ENCODE measurements at places on chromosomes 4 and X. TPM values are rescaled to one million over a fixed set of nuclear protein-coding genes. Genes with fewer than 3 reads are reported as not detected.

COL4A5 gene
- polyA plus RNA-seq: 26.6 TPM

CCNB3 gene
- polyA plus RNA-seq: 0.09 TPM

RS1 gene
- polyA plus RNA-seq: not detected

TCEAL7 gene
- 15.4 TPM for polyA plus RNA-seq

SLC4A4 gene
- polyA plus RNA-seq: 5.6 TPM

SERPINA7 gene
- not detected for polyA plus RNA-seq

KIF4A gene
- 10.0 TPM for polyA plus RNA-seq

TMPRSS11A gene
- polyA plus RNA-seq: not detected

CCDC160 gene
- not detected for polyA plus RNA-seq

DNA sequence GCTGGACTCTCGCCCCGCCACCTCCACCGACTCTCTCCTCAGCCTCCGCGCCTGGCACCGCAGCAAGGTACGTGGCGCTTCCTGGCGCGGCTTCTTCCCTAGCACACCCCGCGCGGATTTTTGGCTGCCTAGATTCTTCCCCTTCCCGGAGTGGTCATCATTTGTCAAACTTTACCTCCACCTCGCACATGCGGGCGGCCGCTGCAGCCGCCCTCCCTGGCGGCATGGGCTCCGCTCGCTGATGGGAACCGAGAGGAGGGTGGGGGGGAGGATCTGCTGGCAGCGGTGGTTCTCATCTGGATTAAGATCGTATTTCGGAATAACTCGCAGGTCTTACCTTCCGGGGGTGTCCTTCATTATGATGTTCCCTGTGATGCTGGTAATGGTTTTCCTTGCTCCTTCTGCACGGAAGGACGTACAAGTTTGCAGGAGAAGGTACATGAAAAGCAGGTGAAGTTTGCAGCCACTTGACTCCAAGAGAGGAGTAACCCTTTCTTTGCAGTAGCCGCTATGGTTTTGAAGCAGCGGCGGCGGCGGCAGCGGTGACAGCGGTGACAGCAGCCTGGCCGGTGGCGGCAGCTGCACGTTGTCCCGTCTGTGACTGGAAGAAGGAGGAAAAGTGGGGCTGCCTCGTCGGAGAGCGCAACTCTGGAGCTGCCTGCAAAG, 2183.9 kb upstream of the TENM3 start:
- DNase-seq: no peak

DNA sequence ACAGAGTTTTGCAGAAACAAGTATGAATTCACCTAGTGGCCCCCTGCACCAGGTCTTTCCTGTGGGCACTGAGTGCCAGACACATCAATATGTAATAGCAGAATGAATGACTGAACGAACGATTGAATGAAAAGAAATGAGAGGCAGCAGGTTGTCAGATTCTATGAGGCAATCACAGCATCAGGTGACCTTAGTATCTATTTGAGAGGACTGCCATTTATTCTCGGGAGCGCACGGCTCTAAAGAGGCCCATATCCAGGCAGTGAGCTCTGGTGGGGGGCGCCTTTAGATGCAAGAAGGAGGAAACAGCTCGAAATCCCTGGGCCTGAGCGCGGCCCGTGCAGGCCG, 528 bp upstream of the SLC25A4 start:
- no peak for DNase-seq

DNA sequence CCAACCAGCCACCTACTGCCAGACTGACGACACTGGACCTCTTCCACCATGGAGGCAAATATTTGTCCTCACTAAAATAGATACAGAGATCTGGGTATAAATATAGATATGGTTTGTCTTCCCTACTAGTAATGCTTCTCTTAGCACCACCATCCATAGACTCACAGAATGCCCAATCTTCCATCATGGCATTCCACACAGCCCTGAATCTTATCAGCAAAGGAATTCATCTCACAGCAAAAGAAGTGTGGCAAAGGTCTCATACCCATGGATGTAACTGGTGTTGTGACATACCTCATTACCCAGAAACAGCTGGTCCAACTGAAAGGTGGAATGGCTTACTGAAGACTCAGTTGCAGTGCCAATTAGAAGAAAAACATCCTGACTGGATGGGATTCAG, 47.2 kb upstream of the HS6ST2 start:
- DNase-seq: no peak

GRCh38 chr4:119246177-119246733, 33.7 kb downstream of the USP53 start:
- no peak for DNase-seq

GRCh38 chr4:156109943-156110900, 156.6 kb upstream of the CTSO start:
- peak; percentile 8 for DNase-seq

DNA sequence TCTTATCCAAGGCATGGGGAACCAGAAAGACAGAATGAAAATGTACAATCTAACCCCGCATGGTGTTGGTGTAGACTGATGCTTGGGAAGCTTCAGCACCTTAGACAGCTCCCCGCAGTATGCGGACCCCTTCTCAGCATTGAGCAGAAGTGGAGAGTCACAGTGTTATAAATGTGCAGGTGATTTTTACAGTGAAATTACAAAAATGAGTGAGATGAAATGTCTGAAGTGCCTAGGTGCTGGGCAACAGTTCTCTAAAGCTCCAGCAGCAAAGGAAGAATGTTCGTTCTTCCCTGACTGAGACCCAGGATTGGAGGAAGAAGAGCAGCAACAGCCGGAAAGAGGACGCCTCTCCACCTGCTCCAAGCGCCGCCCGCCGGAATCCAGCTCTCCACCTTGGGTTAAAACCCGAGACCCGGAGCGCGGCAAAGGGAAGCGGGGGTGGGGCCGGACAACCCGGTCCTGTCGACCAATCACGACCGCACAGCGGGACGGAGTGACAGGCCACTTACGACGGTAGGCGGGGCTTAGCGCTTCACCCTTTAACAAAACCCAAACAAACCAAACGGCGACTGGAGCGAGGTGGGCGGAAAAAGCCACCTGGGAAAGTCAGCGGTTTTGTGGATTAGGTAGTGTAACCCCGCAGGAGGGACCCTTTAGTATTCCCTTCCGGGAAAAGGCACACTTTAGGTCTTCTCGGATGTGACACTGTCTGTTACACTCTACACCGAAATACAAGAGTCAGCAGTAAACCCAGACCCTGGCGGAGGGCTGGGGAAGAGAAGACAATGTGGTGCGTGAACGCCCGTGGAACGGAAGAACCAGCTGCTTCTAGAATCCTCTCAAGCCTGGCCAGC, at the start of gene GLRA3:
TSS of gene GLRA3 (minus strand) at position 403 of the 857 bp plus-strand sequence. CDS start 436 bp downstream, outside the sequence.
- no peak for DNase-seq

DNA sequence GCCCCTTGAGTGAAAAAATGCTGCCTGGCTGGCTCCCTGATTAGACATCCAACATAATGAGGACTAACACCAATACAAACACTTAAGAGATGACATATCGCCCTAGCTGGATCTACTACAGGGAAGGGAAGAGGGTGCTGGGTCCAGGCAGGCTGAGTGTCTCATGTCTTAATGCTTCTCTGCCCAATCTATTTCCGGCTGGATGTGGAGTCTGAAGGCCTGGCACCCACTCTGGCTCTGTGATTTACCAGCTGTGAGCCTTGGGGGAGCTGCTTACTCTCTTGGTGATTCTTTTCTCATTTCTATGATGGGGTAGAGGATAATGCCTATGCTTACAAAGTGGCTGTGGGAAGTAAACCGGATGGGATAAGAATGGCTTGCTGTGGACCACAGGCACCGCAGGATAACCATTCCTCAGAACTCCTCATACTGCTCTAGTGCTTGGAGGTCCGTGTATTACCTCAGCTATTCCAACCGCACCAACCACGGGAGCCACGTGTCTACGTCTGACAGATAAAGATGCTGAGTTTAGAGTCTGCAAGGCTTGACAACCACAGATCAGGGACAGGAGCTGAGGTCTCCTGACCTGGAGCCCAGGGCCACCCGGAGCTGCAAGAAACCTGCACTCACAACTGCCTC, 161.7 kb downstream of the AFAP1 start:
- DNase-seq: no peak

GRCh38 chrX:45164021-45164621, 36.6 kb downstream of the DIPK2B start:
- no peak for DNase-seq

DNA sequence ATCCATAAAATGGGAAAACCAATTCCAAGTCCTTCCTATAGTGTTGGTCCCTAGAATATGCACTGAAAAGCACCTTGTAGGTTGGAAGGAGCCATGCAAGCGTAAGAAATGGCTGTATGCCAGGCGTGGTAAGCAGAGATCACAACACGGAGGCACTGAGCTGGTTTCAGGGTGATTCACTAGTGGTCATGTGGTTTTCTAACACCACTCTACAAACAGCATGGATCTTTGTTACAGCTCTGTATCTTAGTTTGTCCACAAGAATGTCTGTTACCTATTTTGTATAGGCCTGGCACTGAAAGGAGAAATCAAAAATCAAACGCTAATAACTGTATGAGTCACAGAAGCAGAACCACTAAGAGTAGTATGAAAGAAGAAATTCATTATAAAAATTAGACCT, 71.9 kb downstream of the MAGEB17 start:
- peak; percentile 88 for DNase-seq

- DNase-seq: no peak
Observed at GRCh38 chr4:153808175-153808574, 19.3 kb upstream of the SFRP2 start.

- peak; percentile 83 for DNase-seq
Observed at GRCh38 chr4:86032476-86033022, 327.3 kb downstream of the MAPK10 start.

- DNase-seq: no peak
Observed at GRCh38 chr4:4610672-4611071, 68.8 kb upstream of the STX18 start.

DNA sequence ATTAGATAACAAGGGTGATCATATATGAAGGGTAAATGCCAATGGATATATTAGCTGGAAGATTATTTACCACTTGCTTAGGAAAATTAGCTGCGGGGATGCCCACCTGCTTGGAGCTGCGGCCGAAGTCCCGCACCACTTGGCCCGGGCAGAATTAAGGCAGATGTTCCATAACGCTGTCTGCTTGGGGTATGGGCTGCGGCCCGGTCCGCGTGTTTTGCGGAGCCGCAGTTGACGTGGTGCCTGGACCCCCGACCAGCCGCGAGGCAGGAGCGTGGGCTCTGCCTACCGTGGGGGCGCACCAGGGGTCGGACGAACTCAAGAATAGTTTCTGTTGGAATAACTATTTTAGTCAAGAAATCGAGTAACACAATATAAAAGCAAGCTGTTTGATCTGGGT, 235.2 kb downstream of the CPXCR1 start:
- no peak for DNase-seq

- no peak for DNase-seq
Observed at GRCh38 chr4:105189855-105190650, 43.4 kb downstream of the TET2 start.

- no peak for DNase-seq
Observed at GRCh38 chrX:20217906-20218305, 48.8 kb downstream of the RPS6KA3 start.

- DNase-seq: no peak
Observed at GRCh38 chrX:132373610-132374009, 115.2 kb downstream of the MBNL3 start.

- DNase-seq: no peak
Observed at GRCh38 chrX:123173833-123174232, 10.2 kb upstream of the GRIA3 start.

GRCh38 chr4:174604198-174604597, 81.9 kb upstream of the HPGD start:
- peak; percentile 10 for DNase-seq

DNA sequence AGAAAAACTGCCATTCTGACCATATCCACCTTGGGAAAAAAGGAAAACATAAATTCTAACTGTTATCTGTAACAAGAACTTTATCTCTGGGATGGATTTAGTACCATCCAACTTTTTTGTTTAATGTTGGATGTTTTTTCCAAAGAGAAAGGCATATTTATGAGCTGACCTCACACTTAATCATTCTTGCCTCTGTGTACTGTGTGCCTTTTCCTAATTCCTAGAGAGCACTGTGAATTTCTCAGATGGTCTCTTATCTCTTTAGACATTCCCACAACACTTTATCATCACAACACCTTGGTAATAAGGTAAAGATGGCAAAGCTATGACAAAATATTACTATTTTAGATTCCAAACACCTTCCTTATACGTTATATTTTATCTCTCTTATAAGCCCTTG, 126.2 kb downstream of the COL4A6 start:
- peak; percentile 36 for DNase-seq

DNA sequence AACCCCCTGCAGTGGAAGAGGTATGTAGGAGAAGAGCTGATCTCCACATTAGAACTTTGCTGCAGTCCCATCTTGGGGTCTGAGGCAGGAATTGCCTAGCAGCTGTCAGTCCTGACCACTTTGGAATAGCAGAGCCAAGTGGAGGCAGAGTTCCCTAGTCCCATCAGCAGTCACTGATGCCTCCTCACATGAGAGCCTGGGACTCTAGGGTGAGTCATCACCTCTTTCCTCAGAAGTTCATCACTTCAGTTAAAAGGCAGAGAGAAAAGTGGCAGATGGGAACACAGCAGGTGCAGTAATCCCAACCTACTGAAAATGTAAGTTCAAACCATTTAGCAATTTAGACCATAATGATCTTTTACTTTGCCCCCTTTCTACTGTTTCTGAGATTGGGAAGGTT, 73.9 kb upstream of the MED14 start:
- peak; percentile 49 for DNase-seq

DNA sequence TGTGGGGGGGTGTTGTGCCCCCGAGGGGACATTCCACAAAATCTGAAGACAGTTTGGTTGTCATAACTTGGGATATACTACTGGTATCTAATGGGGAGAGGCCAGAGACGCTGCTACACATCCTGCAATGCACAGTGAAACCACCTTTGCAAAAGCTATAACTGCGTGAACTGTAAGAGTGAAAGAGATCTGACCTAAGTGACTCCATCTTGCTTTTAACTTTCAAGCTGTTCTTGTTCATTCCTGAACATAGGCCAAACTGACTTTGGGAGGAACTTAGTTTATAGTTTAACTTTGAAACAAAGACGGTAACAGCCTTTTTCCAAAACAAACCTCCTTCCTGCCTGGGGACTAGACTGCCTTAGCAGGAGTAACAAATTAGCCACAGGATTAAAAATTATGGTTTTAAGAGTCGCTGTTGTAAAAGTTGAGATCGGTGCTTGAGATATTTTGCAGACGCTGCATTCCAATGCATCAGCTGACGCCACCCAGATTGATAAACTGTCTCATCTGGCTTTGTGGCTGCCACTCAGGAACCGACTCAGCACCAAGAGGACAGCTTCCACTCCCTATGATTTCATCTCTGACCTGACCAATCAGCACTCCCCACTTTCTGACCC, 70.9 kb downstream of the ATXN3L start:
- DNase-seq: no peak
